Activated CD8-positive, alpha-beta T cell treated with anti-CD3 and anti-CD28 coated beads for 36 hours (primary cell): ENCODE measurements at places on chromosomes 6 and 20. TPM values are rescaled to one million over a fixed set of nuclear protein-coding genes. Genes with fewer than 3 reads are reported as not detected.

DNA sequence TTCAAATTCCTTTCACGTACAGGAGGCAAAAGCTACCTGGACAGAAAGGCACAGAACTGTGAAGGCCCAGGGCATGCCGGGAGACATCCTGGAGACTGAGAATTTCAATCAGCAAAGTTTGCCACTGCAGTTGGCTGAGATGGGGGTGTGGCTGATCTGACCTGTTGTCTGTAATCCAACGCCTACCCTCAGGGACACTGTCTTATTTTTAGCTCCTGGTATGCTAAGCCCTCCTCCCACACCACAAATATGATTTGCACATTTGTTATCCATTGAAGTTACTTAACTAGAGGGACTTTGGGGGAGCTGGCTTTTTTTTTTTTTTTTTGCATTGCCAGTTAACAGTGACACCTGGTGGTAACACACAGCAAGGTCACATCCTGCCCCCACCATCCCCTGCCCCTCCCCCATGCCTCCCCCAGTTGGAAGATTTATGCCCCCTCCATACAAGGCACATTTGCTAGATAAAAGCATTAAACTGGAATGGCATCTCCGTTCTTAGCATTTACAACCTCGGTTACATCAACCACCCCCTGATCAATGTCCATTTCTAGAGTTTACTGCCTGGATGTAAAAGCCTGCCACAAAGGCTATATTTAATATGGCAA, 40.4 kb downstream of the TTI1 start:
- peak; percentile 39 for DNase-seq

- no peak for DNase-seq
These were observed 44.2 kb downstream of the RNF24 start for GRCh38 chr20:3971145-3971544.

DNA sequence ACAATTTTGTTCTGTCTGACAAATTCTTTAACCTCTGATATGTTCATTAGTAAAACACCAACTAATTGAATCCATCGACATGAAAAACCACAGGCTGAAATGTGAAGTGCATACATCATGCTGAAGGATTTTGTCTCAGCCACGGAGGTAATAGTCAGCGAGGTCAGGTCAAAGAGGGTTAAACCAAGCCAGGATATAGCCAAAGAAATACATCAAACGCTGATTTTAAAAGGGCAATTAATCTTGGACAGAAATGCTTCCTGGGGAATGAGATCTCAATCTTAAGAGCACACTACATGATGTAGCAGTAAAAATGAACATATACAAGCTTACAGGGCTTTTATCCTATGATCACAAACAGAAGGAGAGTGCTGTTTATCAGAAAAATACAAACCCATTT, 106.7 kb downstream of the PRDM1 start:
- DNase-seq, result no peak

DNA sequence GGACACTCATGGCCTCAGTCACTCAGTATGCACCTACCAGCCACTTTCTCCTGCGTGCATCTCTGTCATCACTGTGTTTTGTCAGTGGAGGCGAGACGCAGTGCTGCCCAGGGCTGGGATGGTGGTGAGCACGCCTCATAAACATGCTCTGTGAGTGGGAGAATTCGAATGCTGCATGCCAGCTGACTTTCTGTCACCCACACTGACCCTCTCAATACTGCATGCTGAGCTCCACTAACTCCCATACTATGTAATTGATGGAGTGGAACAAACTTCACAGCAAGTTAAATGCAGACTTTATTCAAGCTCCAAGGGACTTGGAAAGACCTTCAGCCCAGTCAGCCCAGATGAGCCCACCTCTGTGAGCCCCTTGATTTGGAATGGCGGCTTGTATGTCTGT, 22.7 kb upstream of the GGTLC1 start:
- DNase-seq, result no peak

GRCh38 chr6:15987569-15987968, 141.3 kb upstream of the MYLIP start:
- DNase-seq, result no peak

Gene PLCB4
- not detected for total RNA-seq
